ENCODE measurements at places on chromosomes 3 and 15. TPM values are rescaled to one million over a fixed set of nuclear protein-coding genes. Genes with fewer than 3 reads are reported as not detected.

The IMPG2 gene
- 0.59 TPM for total RNA-seq

The C3orf22 gene
- total RNA-seq: not detected

The BCHE gene
- 54.9 TPM for total RNA-seq

The TMC3 gene
- not detected for total RNA-seq

The EPB42 gene
- not detected for total RNA-seq

The SLC28A1 gene
- not detected for total RNA-seq

The LMCD1 gene
- 175 TPM for total RNA-seq

The RPL15 gene
- total RNA-seq: 3,101 TPM

The P2RY13 gene
- not detected for total RNA-seq

The PRSS50 gene
- total RNA-seq: not detected

The SOX2 gene
- total RNA-seq: not detected

The GOLGA6D gene
- not detected for total RNA-seq

The ARNT2 gene
- 1.8 TPM for total RNA-seq

The MEX3B gene
- 10.5 TPM for total RNA-seq

The CLDN16 gene
- 0.23 TPM for total RNA-seq

The GNL3 gene
- 136 TPM for total RNA-seq

The MED12L gene
- 0.89 TPM for total RNA-seq
